ENCODE measurements at places on chromosomes 12 and 14. TPM values are rescaled to one million over a fixed set of nuclear protein-coding genes. Genes with fewer than 3 reads are reported as not detected.

DNA sequence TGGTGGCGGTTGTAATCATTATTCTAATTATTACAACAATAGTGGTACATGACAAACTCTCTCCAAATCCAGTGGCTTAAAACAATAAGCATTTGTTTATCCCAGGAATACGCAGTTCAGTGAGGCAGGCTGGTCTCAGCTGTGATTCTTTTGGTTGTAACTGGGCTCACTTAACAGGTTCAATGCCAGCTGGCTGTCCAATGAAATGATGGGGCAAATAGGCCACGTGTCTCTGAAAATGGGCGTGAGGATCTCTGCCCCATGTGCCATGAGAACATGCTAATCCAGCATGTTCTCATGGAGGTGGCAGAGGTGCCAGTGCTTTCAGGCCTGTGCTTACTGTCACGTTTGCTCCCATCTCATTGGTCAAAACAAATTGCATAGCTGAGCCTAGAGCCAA lies 73.1 kb upstream of the CLMN start:
- no peak overlapping the region for H3K4me3 ChIP-seq
- H3K27ac ChIP-seq: no peak overlapping the region
- no peaks in the 10 kb centered on the region for H3K36me3 ChIP-seq
- no peak for DNase-seq

RPS6KL1 gene
- polyA plus RNA-seq: 3.5 TPM

TAS2R30 gene
- polyA plus RNA-seq: not detected

DNA sequence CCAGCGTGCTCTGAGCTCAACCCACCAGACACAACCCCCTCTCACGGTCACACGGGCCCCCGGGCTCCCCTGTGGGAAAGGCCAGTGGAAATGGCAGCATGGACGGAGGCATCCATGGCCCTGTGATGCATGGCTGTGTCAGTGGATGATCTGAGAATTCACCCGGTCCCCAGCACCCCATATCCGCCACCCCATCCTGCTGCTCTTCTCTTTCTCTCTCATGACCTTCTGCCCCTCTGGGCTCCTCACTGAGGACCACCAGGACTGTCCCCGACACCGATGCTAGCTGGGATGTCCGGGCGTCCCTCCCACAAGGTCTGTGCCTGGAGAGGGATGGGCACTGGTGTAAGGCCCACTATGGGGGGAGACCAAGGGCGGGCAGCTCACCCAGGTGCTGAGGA lies 282.2 kb downstream of the ADGRD1 start:
- H3K4me3 ChIP-seq: no peak overlapping the region
- H3K27me3 ChIP-seq: no peaks in the 10 kb centered on the region
- H3K36me3 ChIP-seq: no peaks in the 10 kb centered on the region

AKAP5 gene
- polyA plus RNA-seq: 0.27 TPM
